Stimulated activated CD8-positive, alpha-beta memory T cell treated with anti-CD3 and anti-CD28 coated beads, Interleukin-15, amount 100 ng/mL, for 24 hours (primary cell): ENCODE measurements at places on chromosomes 2 and 18.

GRCh38 chr2:44118257-44118656 lies 50.4 kb upstream of the PPM1B start:
- DNase-seq, result no peak

- no peak for DNase-seq
These were observed 11.6 kb upstream of the EIF2AK2 start for GRCh38 chr2:37168217-37168981.

GRCh38 chr2:187051350-187051749 lies 202.4 kb upstream of the ZSWIM2 start:
- no peak for DNase-seq

DNA sequence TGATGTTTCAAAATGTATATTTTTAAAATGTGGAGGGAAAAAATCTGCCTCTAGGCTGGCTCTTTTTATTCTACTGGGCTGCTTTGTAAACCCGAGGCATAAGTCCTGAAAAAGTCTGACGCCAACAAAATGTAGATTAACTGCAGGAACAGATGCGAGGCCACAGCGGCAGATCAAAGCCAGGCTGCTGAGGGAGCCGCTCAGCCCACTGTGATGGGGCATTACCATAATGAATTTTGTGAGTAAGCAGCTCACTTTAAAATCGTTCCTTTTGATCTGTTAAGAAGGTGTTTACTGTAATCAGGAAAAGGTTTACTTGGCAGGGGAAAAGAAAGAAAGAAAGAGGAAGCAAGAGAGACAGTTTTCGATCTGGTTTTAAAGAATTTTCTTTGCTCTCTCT lies 269.0 kb downstream of the ICOS start:
- DNase-seq, result no peak

- no peak for DNase-seq
These were observed 167.4 kb downstream of the SPAG16 start for GRCh38 chr2:213451542-213452239.

DNA sequence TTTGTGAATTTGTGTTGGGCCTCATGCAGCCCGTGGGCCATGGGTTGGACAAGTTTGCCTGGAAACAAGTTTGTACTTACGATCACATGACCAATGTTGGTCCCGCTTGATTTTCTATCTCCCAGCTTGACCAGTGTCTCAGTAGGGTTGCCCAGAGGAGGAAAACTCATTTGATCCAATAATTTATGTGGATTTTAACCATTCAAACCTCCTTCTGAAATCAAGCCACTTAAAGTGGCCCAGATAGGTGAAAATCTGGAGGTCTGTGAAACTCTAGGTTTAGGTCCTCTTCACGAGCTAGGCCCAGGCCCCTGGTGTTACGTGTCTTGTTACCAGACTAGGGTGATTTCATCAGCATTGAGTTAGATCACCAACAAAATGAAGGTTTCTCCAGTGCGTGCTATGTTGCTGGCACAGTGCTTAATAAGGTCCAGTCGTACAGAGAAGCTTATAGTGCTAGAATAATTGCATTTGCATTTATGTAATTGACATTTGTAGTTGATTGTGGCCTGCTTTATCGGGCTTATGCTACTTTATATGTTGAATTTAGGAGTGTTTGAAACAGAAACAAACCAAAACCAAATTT lies 4.4 kb downstream of the ACTR2 start:
- no peak for DNase-seq

DNA sequence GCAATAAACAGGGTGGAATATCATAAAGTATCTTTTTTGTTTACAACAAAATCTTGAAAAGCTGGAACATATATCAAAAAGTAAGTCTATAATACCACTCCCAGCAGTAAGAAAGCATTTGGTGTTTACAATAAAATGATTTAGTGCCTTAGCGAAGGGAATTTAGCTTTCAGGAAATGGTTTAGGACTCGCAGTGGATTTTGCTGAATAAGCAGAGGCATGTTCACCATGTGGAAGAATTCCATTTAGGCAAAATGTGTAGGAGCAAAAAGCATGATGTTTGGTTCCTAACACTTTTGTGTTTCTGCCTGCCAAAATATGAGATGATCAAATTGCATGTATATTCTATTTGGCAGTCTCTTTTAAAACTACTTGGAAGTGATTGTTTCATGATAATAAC lies 163.6 kb downstream of the AGPS start:
- no peak for DNase-seq

- no peak for DNase-seq
These were observed 93.7 kb downstream of the LOXHD1 start for GRCh38 chr18:46563317-46563716.

DNA sequence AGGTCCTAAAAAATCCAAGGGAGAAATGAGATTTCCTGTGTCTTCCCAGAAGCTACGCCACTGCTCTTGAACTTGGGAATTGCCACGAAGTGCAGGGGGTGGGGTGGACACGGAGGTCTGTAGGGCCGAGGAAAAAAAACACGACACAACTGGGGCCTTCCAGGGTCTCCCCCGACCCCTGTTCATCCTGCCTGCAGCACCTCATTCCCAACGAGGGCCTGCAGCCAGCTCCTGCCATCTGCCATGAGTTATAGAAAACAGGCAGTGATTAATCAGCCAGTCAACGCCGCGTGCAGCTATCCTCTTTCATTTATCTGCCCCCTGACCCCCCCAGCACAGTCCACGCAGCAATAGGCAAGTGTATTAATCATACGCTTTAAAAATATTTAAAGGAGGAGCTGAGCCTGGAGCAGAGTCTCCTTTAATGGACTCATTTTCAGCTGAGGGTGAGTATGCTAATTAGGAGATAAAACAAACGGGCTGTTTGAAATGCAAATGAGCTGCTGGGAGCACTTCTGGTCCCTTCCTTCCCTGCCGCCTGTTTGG lies 209.9 kb downstream of the TFCP2L1 start:
- no peak for DNase-seq

DNA sequence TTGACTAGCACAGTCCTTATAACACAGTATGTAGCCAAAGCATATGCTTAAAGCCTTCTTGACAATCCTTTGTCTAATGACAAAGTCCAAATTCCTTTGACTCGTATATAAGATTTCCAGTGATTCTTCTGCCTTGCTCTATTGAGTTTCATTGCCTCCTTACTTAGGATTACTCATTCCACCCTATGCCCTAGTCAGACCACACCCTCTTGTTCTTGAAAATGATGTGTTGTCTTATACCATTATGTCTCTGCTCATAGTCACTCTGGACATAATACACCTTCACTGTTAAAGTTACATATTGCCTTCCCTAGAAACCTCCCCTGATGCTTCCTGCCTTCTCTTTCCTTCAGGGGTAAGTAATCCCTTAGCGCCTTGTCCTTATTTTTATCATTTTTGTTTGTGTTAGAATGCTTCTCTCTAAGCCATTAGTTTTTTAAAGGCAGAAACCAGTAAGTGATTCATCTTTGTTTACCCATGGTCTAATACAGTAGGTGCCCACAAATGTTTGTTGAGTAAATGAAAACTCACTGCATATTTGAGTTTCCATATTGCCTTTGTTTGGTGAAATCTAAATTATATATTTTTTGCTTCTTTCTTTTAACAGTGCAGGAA lies 19.3 kb downstream of the GPD2 start:
- DNase-seq, result no peak

GRCh38 chr18:23260926-23261590 lies 125.8 kb downstream of the CABLES1 start:
- DNase-seq, result no peak

DNA sequence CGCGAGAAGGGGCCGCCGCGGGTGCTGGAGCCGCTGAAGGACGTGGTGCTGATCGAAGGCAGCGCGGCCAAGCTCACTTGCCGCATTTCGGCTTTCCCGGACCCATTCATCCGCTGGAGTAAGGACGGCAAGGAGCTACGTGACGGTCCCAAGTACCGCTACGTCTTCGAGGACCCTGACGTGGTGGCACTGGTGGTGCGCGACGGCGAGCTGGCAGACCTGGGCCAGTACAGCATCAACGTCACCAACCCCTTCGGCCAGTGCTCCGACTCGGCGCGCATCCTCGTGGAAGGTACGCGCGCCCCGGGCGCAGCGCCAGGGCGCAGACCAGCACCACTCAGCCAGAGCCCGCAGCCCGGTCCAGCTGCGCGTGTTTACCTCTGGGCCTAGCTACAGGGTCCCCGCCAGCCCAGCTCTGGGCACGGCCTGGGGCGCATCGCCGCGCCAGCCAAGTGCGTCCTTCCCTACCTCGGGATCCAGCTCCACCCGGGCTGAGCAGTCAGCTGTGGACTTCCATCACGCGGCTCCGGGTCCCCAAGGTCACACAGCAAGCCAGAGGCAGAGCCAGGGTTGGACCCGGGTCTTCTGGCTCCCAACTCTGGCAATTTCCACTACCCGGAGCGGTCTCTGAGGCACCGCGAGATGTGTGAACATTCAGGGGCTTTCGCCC lies 1.7 kb upstream of the GMPPA start:
- no peak for DNase-seq

- no peak for DNase-seq
These were observed 6.6 kb downstream of the GAREM2 start for GRCh38 chr2:26179446-26179913.

DNA sequence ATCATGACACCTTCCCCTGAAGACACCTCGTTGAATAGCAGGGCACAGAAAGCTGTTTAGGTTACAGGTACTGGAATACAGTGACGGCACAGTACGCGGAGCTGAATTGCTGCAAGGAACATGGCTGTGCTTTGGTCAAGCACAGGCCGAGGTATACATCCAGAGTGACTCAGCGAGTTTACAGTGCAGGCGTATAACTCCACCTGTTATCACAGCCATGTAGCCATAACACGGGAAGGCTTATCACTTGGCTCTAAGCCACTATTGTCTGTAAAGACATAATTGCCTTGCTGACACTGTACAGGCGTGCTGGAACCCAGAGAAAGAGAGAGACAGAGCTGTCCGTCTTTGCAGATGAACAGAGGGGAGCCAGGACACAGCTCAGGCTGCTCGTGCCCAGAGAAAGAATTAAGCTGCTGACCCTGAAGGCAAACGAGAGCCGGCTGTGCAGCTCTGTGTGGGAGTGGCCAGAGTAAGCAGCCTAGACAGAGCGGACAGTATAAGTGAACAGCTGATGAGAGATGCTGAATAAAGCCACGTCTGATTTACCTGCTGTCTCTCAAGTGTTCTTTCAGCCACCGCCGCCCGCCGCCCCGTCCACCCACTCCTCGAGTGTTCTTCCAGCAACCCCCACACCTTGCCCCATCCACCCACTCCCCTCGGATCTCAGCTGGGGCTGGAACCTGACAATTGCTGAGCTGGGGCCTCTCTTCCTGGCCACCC lies 87.3 kb upstream of the PPP1CB start:
- no peak for DNase-seq

GRCh38 chr2:55283083-55283482 lies 14.1 kb upstream of the MTIF2 start:
- DNase-seq, result no peak

DNA sequence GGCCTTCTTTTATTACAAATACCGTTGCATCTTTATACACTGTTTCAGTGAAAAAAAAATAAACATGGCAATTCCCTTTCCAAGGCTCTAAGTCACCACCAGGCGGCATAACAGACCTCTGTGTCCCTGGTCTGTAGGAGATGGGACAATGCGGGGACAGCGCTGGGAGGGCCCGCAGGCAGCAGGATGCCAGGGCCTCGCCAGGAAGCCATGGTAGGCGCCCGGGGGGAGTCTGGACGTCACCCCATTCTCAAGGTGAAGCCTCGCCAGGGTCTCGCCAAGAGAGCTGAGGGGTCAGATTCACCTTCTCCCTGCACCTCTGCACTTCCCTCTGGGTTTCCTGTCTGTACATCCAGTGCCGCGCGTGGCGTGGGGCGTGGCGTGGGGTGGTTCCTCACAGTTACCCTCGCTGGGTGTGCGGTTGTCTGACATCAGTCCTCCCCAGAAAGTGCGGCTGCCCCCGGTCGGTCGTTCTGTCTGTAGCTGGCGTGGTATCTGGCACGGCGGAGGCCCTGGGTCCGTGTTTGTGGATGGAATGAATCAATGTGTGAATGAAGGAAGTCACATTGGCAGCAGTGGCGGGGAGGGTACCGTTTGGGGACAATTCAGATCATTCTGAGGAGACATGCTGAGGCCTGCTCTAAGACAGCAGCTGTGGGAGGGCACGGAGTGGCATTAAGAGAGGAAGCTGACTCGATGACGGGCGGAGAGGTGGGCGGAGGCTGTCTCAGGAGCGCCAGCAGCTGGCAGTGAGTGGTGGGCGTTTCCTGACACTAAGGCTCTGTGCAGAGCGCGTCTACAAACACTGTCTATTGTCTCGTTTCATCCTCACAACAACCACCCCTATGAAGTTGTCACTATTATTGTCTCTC lies 46.0 kb downstream of the LRRFIP1 start:
- peak; percentile 50 for DNase-seq
